Esophagus squamous epithelium (tissue), 5 donors: ENCODE measurements at places on chromosomes 16 and 17.

DNA sequence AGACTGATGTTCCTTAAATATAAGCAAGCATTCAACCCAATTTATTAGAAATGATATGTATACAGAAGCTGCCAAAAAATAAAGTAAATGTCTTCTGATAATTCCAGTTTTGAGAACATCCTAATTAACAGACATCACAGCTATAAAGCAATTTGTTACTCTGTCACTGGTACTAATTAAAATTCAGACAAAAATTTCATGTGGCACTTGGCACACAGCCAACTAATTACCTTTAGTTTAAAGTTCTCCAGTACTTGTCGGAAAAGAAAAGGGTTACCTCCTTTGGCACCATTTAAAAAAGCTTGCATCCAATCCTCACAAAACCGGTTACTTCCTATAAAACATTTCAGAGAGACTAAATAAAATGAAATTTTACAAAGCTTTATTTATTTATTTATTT lies 8.8 kb downstream of the C17orf75 start:
- DNase-seq = no peak

GRCh38 chr16:84178146-84178765 lies 8.6 kb downstream of the TAF1C start:
- no peak for DNase-seq

- peak; percentile 44 for DNase-seq
Measured at GRCh38 chr17:31492880-31493655, 101.6 kb downstream of the RAB11FIP4 start.

- DNase-seq = no peak
Measured at GRCh38 chr17:4712526-4712925, 2.1 kb downstream of the ARRB2 start.

- no peak for DNase-seq
Measured at GRCh38 chr17:81440511-81441244, 45.4 kb downstream of the BAHCC1 start.

DNA sequence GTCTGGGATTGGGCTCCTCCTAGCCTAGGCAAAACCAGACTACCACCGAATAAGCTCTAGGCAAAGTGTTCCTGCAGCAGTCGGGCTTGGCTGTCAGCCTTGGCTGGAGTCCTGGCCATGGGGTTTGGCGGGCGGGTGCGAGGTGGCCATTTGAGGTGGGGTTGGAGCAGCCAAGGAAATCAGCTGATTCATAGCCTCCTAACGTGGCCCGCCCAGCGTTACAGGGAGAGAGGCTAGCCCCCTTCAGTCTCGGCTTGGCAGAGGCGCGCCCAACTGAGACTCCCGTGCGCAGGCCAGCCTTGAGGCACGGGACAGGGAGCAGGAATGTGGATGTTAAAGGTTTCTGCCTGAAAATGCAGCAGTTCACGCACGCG lies 1.9 kb downstream of the PMP22 start:
- DNase-seq = peak; percentile 15

- no peak for DNase-seq
Measured at GRCh38 chr17:58932956-58933355, 173.7 kb downstream of the TRIM37 start.

DNA sequence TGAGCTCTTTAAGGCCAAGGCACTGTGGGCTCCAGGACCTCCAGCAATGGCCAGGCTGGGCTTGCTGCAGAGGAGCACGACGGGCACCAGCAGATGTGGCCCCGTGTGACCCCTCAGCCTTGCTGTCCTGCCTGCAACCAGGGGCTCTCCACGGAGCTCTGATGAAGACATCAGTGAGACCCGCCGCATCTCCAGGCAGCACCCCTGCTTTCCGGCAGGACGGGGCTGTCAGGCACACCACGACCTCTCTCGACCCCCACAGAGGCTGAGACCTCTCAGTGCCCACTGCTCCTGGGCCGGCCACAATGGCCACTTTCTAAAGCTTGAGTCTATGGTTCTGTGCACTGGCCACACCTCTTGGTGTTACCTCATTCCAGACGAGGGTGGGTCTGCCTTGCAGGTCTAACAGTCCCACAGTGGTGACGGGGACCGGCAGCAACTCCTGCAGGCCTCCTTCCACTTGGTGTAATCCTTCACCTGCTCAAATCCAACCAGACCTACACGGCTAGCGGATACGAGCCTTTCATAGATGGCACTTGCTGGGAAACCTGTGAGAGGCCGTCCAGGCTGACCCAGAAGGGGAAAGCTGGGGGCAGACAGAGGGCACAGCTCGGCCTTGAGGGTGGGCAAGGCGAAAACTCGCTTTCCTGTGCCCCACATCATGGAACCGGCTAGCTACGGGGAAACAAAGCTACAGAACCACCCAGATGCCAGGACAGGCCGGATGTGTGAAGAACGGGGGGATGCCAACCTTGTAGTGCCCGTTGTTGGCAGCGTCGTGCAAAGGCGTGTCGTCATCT lies 70.5 kb downstream of the ZNF778 start:
- DNase-seq = no peak

DNA sequence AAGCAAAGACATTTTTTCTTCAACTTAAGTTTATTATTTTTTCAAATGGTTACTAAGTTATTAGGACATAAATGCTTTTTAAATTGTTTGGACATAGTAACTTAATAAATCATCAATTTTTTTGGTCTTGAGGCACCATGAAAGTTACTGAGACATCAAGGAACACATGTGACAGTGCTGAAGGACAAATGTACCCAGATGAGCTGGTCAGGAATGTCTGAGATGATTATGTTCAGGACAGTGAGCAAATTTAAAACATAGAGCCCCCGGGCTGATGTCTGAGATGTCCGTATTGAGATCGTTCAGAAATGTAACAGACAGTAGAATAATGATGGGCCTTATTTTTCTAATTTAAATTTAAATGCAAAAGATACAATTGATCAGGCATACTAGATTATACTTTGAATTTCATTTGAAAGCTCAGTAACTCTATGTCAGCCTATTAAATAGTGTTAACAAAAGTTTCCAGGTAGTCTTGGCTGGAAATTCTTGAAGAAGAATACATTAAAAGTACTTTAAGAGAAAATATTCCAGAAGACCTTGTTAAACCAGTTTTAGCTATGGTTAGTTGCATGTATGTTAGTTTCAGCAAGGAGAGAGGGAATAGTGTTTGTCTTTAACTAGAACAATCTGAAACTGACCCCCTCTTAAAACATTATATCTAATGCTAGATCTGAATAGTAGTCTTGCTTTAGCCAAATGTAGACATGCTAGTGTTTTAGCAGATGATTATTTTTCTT lies 36.4 kb downstream of the SEC14L1 start:
- no peak for DNase-seq

DNA sequence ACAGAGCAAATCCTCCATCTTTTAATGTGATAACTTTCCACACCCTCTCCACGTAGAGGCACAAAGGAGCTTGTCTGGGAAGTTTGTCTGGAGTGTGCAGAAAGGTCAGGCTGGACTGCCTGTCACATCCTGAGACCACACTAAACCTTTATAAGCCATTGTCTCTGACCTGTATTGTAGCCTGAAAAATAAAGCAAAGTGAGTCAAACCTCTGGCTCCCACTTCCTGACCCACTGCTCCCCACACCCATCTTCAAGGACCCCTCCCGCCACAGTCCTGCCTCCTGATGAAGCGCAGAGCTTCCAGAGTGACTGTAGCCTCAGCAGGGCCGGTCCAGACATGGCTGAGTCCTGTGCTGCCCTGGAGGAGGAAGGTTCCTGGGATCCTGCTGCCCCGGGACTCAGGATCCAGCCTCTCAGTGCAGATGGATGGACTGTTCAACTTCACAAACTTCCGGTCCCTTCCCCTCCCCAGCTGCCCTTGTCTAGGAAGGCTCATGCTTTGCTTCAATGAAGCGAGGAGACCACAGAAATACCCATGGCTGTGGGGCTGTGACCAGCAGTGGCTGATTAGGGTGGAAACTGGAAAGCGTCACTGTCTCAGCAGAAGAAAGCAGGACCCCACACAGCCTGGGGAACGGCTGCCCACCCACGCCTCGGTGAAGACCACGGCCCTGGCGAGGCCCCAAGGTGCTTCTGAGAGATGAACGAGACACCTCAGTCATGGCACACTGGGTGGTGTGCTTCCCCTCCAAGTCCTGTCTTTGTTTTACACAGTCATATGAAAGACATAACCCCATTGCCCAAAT lies 30.9 kb upstream of the CLEC18B start:
- no peak for DNase-seq
